ENCODE measurements at places on chromosomes 6 and 20. TPM values are rescaled to one million over a fixed set of nuclear protein-coding genes. Genes with fewer than 3 reads are reported as not detected.

DNA sequence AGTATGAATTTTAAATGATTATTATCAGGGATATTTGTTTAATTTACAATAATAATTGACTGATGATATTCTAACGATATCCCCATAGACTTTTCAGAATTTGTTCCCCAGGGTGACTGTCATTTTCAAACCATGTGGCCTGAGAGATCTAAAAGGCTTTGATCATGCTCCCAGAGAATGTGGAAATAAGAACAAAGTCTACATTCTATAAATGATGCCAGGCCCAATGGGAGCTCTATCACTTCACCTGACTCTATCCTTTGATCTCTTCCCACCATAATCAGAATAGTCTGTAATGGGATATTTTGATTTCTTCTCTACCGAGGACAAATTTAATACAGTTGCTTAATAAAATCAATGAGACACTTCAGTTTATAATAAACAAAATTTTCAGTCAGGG is 483.4 kb upstream of the IRAK1BP1 start:
- H3K27me3 ChIP-seq, result no peaks in the 10 kb centered on the region
- no peaks in the 10 kb centered on the region for H3K36me3 ChIP-seq
- no peak for DNase-seq
- no peak overlapping the region for H3K27ac ChIP-seq
- H3K4me3 ChIP-seq, result no peak overlapping the region

DNA sequence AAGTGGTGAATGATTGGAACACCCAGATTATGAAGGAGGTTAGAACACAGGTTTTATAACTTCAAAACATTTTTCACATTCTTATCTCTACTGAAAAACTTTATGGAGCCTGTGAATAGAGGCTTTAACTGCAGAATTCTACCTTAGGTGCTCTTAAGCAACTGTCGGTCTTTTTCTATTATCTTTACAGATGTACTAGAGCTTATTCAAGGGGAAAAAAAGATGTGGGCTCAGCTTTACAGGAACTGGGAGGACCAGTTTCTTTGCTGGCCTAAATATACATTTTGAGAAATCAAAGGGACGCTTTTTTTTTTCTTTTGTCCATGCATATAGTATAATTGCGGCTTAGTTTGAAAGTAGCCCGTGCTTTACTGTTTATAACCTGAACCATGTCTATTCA is 58.9 kb downstream of the UST start:
- no peak for DNase-seq
- no peaks in the 10 kb centered on the region for H3K4me1 ChIP-seq
- no peak overlapping the region for H3K4me3 ChIP-seq

- peaks cover 26% of the 10 kb centered on the region for H3K4me1 ChIP-seq
- no peaks in the 10 kb centered on the region for H3K27me3 ChIP-seq
- peak overlapping the region; percentile 65 for H3K27ac ChIP-seq
- peak overlapping the region; percentile 90 for H3K4me3 ChIP-seq
Measured at GRCh38 chr20:32484958-32485769, 100.0 kb downstream of the NOL4L start.

- no peaks in the 10 kb centered on the region for H3K36me3 ChIP-seq
- H3K4me1 ChIP-seq, result no peaks in the 10 kb centered on the region
- H3K27me3 ChIP-seq, result no peaks in the 10 kb centered on the region
- H3K27ac ChIP-seq, result no peak overlapping the region
Measured at GRCh38 chr6:150250826-150251225, 108.0 kb downstream of the PPP1R14C start.

DNA sequence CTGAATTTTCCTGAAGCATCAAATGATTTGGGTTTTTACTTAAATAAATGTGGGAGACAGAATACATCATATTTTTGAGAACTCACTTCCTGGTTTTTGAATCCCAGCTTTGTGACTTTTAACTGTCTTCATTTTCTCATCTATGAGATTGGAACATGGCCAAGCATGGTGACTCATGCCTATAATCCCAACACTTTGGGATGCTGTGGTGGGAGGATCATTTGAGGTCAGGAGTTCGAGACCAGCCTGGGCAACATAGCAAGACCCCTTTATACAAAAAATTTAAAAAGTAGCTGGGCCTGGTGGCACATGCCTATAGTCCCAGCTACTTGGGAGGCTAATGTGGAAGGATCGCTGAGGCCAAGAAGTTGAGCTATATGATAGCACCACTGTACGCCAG is 122.3 kb downstream of the QKI start:
- H3K27ac ChIP-seq, result peak overlapping the region; percentile 59
- no peaks in the 10 kb centered on the region for H3K27me3 ChIP-seq
- peaks cover 42% of the 10 kb centered on the region for H3K4me1 ChIP-seq
- peak; percentile 41 for DNase-seq

- DNase-seq, result peak; percentile 17
- no peak overlapping the region for H3K27ac ChIP-seq
- H3K4me3 ChIP-seq, result no peak overlapping the region
- H3K4me1 ChIP-seq, result no peaks in the 10 kb centered on the region
- H3K36me3 ChIP-seq, result no peaks in the 10 kb centered on the region
Measured at GRCh38 chr6:168314948-168315347, 4.6 kb downstream of the DACT2 start.

- H3K27ac ChIP-seq, result no peak overlapping the region
- H3K4me3 ChIP-seq, result no peak overlapping the region
- DNase-seq, result no peak
- no peaks in the 10 kb centered on the region for H3K36me3 ChIP-seq
- no peaks in the 10 kb centered on the region for H3K4me1 ChIP-seq
Measured at GRCh38 chr6:74598462-74599393, 607.1 kb downstream of the COL12A1 start.

DNA sequence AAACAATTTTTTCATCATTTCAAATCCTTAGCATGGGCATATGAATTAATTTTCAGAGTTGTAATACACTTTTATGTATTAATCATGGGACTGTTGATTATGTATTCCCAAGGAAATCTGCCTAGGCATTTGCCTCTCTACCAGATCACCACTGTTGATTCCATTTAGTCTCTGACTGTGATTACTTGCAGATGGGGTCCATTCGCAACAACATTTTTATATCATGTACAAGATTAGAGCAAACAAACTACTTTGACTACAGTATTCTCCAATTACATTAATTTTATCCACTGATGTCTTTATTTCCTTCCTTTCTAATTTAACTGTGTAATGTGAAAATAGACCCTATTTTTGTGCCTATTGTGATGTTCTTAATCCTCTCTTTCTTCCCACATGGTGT is 831.4 kb upstream of the SLC35B3 start:
- no peaks in the 10 kb centered on the region for H3K27me3 ChIP-seq
- no peaks in the 10 kb centered on the region for H3K4me1 ChIP-seq
- H3K4me3 ChIP-seq, result no peak overlapping the region
- no peaks in the 10 kb centered on the region for H3K36me3 ChIP-seq
- no peak overlapping the region for H3K27ac ChIP-seq
- DNase-seq, result no peak

DNA sequence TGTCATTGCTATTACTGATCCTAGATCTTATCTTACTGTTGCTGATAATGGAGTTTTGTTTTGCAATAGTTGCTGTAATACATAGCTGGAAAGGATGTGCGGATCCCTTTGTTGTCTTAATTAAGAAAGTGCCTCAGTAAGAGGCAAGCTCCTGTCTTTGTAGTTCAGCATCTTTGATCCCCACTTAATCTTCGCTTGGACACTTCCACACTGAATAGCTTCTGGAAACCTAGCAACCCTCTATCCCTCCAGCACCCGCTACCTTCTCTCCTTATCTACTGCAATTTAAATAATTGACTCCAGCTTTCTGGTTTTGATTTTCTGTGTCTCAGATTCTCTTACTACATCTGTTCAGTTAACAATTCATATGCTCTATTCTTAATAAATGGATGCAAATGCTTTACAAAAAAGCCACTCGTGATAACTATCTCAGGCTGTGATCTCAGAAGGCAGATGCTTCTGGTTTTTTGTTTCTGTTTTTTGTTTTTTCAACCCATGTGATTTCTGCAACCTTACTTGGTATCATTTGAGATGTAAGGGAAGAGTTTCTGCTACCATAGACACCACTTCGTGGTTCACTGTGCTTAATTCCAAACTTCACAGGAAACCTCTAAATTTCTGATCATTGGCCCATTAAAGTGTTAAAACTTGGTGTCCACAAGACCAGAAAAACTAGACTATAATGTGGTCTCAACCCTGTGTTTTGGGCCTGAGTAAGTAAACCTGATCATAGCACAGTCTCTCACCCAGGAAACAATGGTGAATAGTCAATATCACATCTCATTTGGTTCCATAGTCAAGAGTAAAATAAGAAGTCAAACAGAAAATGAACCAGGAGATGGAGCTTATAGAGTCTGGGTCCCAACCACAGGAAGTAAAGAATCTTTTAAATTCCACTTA is 352.1 kb upstream of the SOX4 start:
- H3K27ac ChIP-seq, result no peak overlapping the region
- H3K4me3 ChIP-seq, result no peak overlapping the region
- H3K27me3 ChIP-seq, result no peaks in the 10 kb centered on the region

DNA sequence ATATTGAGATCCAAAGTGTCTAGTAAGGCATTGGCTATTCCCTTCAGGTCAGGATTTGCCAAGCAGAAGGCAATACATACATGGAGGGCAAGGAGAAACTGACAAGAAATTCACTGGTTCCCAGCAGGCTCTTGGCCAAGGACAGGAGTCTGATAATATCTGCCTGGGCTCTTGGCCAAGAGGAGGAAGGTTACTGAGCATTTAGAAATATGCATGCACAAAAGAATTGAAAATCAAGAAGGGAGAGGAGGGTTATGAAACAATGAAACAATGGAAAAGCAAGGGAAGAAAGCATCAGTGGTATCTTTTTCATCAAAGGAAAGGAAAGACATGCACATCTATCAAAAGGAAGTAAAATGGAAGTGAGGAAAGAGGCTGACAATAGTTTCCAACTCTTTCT is 42.4 kb downstream of the ARHGAP18 start:
- DNase-seq, result peak; percentile 88
- H3K36me3 ChIP-seq, result no peaks in the 10 kb centered on the region
- H3K4me3 ChIP-seq, result no peak overlapping the region
- no peaks in the 10 kb centered on the region for H3K27me3 ChIP-seq
- H3K27ac ChIP-seq, result no peak overlapping the region

GRCh38 chr6:129382916-129383315 is 327.1 kb downstream of the ARHGAP18 start:
- no peaks in the 10 kb centered on the region for H3K4me1 ChIP-seq
- H3K36me3 ChIP-seq, result peaks cover 10% of the 10 kb centered on the region

DNA sequence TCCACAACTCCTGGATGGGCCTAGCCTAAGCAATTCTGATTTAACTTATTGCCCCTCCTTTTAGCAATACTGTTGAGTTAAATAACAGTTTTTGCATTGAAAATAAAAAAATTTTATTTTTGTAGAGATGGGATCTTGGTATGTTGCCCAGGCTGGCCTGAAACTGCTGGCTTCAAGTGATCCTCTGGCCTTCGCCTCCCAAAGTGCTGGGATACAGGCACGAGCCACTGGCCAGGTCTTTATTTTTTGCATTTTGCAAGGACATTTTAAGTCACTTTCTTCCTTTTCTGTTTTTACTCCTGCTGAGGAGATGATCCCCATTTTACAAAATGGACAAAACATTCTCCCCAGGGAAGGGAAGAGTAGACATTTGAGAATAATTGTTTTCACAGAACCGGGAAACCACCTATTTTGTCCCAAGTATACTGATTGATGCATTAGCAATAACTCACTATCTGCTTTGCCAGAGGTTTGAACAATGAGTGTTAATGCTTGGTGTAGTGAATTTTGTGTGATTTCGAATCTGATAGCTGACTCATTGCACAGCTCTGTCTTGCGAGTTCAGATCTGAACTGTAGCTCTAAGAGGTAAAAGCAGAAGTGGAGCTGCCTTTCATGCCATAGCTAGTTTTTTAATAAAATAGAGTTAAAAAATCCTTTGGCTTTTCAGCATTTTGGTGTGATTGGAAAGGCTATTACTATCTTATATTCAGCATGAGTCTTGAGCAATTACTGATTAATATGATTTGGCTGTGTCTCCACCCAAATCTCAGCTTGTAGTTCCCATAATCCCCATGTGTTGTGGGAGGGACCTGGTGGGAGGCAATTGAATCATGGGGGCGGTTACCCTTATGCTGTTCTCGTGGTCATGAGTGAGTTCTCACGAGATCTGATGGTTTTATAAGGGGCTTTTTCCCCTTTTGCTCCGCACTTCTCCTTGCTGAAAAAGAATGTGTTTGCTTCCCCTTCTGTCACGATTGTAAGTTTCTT is 20.9 kb downstream of the IGF2R start:
- peaks cover 3% of the 10 kb centered on the region for H3K4me1 ChIP-seq
- DNase-seq, result peak; percentile 32
- H3K36me3 ChIP-seq, result no peaks in the 10 kb centered on the region
- no peak overlapping the region for H3K4me3 ChIP-seq
- no peaks in the 10 kb centered on the region for H3K27me3 ChIP-seq

GRCh38 chr6:18389479-18389878 is 2.3 kb downstream of the RNF144B start:
- H3K27me3 ChIP-seq, result peaks cover 21% of the 10 kb centered on the region
- DNase-seq, result no peak
- H3K27ac ChIP-seq, result no peak overlapping the region
- H3K4me1 ChIP-seq, result peaks cover 4% of the 10 kb centered on the region
- H3K4me3 ChIP-seq, result no peak overlapping the region

GRCh38 chr6:17584241-17584803 is 15.8 kb upstream of the FAM8A1 start:
- peak; percentile 87 for DNase-seq
- peak overlapping the region; percentile 65 for H3K27ac ChIP-seq
- H3K4me1 ChIP-seq, result peaks cover 12% of the 10 kb centered on the region
- no peaks in the 10 kb centered on the region for H3K27me3 ChIP-seq
- no peak overlapping the region for H3K4me3 ChIP-seq

GRCh38 chr6:11011787-11012234 is 32.3 kb downstream of the ELOVL2 start:
- no peak overlapping the region for H3K4me3 ChIP-seq
- H3K36me3 ChIP-seq, result no peaks in the 10 kb centered on the region
- DNase-seq, result peak; percentile 28
- H3K27ac ChIP-seq, result no peak overlapping the region
- no peaks in the 10 kb centered on the region for H3K27me3 ChIP-seq

DNA sequence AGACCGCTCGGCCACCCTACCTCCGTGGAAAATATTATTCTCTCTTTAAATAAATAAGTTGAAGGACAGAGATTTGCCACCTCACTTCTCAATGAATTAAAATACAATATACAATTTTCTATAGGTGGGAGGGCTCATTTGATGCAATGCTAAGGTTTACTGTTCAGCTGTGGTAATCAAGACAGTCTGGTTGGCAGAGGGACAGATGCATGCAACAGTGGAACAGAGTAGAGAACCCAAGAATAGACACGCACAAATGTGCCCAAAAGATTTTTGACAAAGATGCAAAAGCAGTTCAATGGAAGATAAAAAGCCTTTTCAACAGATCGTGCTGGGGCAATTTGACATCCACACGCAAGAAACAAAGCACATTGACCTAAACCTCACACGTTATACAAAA is 145.2 kb downstream of the CEBPB start:
- no peak overlapping the region for H3K4me3 ChIP-seq
- H3K27ac ChIP-seq, result no peak overlapping the region
- peaks cover 12% of the 10 kb centered on the region for H3K4me1 ChIP-seq
- no peak for DNase-seq
- H3K27me3 ChIP-seq, result no peaks in the 10 kb centered on the region

GRCh38 chr20:52983726-52984450 is 11.7 kb downstream of the TSHZ2 start:
- H3K27ac ChIP-seq, result no peak overlapping the region

BTNL2 gene
- not detected for total RNA-seq

CENPW gene
- total RNA-seq, result 8.5 TPM

KCNK16 gene
- not detected for total RNA-seq

OR10C1 gene
- not detected for total RNA-seq

HLA-DPA1 gene
- total RNA-seq, result 1.1 TPM

C20orf144 gene
- total RNA-seq, result not detected

TCF15 gene
- 0.86 TPM for total RNA-seq

SNAP25 gene
- total RNA-seq, result 1.9 TPM

HLA-DQB1 gene
- 7.2 TPM for total RNA-seq

RIMS4 gene
- 5.3 TPM for total RNA-seq

Data from cardiac muscle cell (in vitro differentiated cells and primary cell).